A549 (cell line): ENCODE measurements at places on chromosomes 4 and X.

DNA sequence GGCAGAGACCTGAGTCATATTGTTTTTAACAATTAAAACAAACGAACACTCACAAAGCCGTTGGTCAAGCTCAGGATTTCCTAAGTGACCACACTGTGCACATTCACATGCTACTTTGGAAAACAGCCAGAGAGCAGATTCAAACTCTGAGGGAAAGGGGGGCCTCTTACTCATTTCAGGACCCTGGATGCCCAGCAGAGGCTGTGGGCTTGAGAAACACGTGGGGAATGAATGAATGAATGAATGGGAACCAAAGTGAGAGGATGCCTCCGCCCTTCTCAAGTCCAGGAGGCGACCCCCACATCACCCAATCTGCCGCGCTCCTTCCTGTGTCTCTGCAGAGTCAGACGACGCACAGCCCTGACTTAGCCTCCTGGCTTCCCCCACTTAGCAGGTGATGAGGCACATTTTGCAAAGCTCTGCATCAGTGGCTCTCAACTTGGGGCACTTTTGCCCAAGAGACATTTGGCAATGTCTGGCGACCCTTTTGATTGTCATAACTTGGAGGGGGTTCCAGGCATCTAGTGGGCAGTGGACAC lies 76.0 kb downstream of the ABLIM2 start:
- DNase-seq, result no peak

DNA sequence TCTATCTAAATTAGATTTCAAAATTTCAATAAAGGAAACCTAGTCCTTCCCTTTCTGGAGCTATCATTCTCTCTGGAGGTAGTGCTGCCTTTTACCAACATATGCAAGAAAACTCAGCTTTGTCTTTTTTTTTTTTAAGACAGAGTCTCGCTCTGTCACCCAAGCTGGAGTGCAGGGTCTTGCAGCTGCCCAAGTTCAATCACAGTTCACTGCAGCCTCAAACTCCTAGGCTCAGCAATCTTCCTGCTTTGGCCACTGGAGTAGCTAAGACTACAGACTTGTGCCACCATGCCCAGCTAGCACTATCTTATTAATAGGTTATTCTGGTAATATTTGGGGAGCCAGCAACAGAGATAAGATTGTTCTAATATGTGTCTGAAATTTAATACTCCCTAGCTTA lies 12.3 kb downstream of the AASDH start:
- DNase-seq, result no peak

DNA sequence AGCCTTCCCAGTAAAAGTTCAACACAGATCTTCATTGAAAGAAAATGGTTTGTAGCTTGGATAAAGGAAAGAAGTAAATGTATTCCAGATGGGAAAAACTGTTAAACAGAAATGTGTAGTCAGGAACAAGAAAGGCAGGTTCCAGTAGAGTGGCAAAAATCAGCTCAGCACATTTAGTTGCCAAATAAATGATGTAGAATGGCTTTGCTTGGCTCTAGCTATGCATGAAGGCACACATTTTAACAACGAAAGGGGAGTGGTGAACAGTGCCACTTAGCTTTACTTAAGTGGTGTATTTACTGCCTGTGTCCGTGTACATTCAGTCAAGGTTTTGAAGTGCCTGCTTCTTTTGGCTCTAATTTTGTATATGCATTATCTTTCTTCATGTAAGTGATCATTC lies 644.5 kb upstream of the ATOH1 start:
- no peak for DNase-seq

- no peak for DNase-seq
Measured at GRCh38 chr4:138445098-138445497, 202.9 kb upstream of the SLC7A11 start.

DNA sequence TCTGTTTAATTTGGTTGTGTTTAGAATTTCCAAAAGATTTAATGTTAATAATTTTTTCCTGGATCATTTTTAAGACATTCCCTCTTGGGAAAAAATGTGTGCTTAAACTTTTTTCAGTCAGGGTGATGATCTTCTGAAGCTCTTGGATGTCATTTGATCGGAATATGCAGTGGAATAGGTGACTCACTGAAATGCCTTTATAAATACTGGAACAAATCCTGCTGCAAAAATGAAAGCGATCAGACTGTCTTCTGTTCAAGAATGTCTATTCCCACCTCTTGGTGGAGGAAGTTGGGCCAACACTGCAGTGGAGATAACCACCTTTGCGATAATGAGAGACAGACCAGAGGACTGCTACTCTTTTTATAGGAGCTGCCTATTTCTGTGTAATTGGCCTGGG lies 46.7 kb downstream of the LARP1B start:
- DNase-seq, result no peak

DNA sequence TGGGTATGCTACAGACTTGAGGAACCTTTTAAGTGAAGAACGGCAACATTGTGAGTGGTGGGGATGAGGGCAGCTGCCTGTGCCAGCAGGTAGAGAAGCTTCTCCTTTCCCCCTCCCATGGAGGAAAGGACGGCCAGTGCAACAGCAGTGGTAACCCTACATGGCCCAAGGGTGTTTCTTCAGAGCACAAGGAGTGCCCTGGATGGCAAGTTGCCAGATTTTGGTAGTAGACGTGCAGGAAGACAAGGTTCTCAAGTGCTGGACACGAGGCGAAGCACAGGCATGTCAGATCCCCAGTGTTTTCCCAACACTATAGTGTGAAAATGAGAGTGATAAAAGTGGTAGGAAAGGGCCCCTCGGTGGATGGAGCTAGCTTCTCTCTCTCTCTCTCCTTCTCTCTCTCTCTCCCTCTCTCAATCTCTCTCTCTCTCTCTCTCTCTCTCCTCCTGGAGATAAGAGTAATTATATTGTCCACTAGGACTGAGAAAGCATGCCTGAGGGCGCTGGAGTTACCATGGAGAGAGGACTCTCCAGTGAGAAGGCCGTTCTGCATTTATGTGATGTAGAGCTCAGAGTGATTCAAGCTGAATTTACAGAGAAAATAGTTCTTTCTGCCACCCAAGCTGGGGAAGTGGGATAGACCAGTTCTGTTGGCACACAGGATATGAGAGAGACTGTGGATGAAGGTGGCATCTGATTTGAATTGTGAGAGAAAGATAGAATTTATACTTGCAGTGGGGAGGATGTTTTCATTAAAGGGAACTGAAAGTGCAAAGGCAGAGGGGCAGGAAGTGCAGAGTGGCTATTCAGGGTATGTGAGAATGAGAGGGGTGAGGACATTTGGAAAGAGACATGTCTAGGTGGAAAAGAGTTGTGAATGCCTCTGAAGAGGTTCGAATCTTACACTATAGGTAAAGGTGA lies 25.7 kb upstream of the TRPC3 start:
- no peak for DNase-seq

DNA sequence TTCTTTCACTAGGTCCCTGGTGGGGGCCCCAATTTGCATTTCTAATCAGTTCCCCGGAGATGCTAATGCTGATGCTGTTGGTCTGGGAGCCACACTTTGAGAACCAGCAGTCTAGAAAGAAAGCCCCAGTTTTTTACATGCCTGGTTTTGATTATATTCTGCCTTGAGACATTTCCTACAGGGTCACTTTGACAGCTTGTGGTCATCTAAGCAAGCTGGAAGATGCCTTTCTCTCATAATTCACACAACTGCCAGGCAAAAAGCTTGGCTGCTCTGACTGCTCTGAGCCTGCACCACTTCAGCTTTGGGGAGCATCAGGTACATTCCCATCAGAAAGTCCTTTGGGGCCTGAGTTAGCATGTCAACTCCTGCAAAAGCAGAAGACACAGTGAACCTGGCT lies 5.9 kb upstream of the PLAC1 start:
- DNase-seq, result no peak

DNA sequence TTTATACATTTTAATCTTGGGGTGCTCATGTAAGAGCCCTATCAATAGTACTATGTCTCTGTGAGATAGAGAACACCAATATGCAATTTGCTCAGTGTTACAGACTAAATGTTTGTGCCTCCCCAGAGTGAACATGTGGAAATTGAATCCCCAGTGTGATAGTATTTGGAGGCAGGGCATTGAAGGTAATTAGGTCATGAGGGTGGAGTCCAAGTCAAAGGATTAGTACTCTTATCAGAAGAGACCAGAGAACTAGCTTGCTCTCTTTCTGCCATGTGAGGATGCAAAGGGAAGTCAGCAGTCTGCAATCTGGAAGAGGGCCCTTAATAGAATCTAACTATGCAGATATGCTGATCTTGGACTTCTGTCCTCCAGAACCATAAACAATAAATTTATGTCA lies 1317.0 kb downstream of the STIM2 start:
- DNase-seq, result peak; percentile 16

- DNase-seq, result no peak
Measured at GRCh38 chr4:122658377-122658776, 37.5 kb upstream of the IL21 start.

GRCh38 chr4:175070444-175070843 lies 152.3 kb downstream of the ADAM29 start:
- DNase-seq, result no peak

- no peak for DNase-seq
Measured at GRCh38 chrX:126836186-126836585, 16.7 kb downstream of the PRR32 start.

DNA sequence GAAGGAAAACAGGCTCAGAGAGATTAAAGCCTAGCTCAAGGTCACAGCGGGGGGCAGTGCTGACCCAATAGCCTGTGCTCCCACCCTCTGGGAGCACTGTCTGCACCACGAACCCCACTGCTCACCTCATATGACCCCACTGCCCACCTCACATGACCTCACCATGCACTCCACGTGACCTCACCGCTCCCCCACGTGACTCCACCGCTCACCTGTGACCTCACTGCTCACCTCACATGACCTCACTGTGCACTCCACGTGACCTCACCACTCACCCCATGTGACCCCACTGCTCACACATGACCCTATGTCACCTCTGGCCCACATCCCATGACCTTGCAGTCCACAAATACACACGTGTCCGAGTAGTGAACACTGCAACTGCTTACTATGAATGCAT lies 55.4 kb downstream of the ACOX3 start:
- DNase-seq, result no peak

DNA sequence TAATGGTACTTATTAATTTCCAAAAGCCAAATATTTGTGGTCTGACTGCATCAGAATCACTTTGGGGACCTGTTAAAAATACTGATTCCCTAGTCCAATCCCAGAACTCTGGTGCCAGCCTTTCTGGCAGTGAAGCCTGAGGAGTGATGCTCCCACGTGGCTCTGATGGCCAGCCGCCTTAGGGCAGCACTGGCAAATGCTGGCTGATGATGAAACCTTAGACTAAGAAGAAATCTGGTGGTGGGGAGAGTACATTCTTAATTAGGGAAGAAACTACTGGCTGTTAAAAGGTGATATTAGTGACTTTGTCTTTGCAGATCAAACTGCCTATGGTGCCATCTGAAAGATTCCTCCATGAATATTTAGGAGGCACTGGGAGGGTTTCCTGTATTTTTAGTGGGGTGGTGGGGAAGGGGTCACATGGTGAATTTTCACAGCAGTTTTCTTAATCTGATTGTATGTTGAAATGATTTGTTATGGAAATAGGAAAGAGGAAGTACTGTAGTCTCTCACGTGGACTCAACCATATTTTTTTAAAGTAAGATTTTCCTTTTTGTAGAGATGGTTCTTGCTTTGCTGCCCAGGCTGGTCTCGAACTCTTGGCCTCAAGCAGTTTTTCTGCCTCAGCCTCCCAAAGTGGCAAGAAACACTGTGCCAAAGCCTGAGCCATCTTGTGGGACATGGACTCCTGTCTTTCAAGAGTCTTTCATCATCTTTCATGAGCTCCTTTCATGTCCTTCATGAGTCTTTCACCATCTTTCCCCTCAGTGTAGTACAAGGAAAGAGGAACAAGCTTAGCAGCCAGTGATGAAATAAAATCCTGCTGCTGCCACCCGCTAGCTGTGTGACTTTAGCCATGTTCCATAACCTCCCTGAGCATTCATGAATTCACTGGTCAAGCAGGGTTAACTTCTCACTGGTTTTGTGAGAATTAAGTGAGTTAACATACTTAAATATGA lies 90.8 kb downstream of the ZNF330 start:
- no peak for DNase-seq

DNA sequence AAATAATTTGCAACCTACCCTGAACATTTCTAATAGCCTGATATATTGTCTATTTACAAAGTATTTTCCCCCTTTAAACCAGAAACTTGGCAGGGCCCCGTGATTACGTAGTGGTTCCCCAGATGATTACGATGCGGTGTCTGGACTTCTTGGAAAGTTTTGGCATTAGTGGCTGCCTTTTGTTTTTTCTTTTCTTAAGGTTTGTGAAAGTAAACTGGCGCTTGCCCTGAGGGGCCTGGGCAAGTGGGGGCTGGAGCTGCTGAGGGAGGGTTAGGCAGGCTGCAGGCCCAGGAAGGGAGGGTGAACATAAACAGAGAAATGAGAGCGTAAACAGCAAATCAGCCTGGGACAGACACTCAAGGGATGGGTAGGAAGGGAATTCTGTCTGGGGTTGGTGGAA lies 123.6 kb upstream of the MSX1 start:
- DNase-seq, result no peak

DNA sequence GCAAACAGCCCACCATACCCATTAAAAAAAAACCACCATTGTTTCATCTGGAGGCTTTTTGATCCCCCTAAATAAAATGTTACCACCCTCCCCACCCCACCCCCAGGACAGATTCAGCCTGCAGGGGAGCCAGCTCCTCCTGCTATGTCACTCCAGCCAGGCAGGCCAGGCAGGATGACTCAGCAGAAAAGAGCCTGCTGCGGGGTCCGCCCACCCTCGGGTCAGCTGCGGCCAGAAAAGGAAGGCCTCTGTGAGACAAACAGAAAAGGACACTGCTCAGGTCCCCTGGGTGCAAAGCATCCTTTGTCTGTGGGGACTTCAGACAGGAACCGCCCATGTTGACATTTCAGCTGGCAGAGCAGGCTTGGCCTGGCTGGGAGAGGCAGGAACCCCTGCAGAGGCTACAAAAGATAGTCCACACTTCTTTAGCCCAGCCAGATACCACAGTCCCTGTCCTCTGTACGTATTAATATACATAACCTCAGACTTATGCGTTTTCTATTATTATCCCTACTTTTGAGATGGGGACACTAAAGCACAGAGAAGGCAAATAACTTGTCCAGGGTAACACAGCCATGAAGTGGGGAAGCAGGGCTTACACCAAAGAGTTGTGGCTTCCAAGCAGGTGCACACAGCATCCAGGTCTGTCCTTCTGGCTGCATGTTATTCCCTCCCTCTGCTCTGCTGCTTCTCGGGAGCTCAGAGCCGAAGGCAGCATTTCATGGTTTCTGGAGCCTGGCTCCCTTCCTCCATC lies 147.7 kb downstream of the CPEB2 start:
- DNase-seq, result peak; percentile 43

GRCh38 chrX:149638860-149639259 lies 7.3 kb upstream of the TMEM185A start:
- no peak for DNase-seq
